NCI-H2029 (cell line): ENCODE measurements at places on chromosomes 2 and 18.

DNA sequence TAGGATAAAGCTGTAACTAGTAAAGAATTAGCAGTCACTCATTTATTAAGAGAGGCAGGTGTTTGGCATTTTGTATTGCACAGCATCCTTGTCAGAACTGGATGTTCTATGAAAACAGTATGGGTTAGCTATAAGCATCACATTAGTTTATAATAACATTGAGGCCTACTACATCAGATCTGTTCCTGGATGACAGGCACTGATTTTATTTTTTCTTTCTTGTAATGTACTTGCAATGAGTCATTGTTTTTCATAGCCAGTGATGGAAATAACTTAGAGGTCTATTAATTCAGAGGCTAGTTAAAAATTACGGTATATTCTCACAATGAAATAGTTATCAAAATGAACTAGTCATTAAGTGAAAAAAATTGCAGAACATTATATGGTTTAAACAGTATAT, 13.0 kb upstream of the RMDN2 start:
- DNase-seq, result no peak

- no peak for DNase-seq
Observed at GRCh38 chr18:6441200-6441599, 26.5 kb upstream of the L3MBTL4 start.

- DNase-seq, result no peak
Observed at GRCh38 chr18:28030458-28030857, 146.5 kb downstream of the CDH2 start.

GRCh38 chr2:128563348-128563687, 244.7 kb upstream of the HS6ST1 start:
- DNase-seq, result no peak

- no peak for DNase-seq
Observed at GRCh38 chr18:78268226-78268988, 711.2 kb upstream of the SALL3 start.

GRCh38 chr2:215493376-215493775, 57.5 kb upstream of the FN1 start:
- DNase-seq, result no peak

DNA sequence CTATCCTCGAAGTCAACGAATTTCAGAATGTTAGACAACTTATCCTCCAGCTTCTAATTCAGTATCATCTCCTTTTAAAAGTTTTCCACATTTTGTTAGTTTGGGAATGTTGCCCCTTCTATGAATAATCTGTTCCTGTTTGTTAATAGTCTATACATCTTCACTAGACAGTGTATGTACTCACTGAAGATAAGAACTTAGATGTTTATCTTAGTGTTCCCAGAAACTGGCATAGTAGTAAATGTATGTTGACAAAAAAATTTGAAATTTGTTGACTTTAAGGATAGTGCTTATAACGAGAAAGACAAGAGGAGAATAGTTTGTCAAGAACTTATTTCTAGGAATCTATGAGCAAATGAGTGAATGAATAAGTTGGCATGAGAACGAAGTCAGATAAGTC, 162.0 kb upstream of the GULP1 start:
- no peak for DNase-seq

DNA sequence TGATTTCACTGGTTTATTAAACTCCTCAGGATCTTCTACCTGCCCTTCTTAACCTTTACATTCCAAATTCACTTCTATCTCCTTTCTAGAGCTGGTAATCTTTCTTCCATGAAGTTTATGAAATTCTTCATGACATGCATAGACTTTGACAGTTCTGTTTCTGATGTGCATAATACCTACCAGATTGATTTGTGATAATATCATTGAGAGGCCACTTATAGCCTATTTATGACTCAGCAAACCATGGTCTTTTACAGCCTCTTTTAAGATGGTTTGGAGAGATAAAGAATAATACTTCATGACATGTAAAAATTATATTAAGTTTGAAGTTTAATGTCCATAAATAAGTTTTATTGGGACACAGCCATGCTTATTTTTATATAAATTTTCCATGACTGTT, 14.0 kb downstream of the SCN2A start:
- no peak for DNase-seq

DNA sequence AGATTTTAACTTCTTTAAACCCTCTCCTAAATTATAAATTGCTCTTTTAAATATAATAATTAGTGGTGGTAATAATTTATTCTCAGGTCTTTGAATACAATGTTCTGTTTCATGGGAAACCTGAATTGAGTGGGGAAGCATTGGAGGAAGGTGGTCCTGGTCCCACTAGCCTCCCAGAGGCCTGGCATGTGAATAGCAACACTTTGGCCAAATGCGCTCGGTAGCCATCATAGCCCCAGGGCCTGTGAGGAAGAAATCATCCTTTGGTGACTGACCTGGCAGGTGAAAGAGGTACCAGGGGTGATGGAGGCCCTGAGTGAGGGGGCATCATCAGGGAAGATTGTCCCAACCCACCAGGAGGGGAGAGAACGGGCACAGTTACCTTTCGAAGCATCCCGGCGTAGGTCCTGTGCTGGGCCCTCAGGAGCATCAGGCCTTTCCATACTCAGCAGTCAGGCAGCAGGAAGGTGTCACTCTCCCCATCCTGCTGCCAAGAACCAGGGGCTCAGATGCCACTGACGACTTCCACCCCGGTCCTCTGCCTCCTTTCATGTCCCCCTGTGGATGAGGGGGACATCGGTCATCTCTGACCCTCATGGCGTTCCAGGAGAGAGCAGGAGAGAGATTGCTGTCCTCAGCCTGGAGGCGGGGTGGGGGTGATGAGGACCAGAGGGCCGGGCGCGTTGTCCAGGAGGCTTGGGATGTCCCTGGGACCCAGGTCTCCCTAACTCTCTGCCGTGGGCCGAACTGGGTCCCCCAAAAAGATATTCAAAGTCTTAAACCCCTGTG, 78.6 kb upstream of the HPCAL1 start:
- no peak for DNase-seq

- DNase-seq, result peak; percentile 41
Observed at GRCh38 chr2:71000780-71001591, 6.3 kb upstream of the TEX261 start.

DNA sequence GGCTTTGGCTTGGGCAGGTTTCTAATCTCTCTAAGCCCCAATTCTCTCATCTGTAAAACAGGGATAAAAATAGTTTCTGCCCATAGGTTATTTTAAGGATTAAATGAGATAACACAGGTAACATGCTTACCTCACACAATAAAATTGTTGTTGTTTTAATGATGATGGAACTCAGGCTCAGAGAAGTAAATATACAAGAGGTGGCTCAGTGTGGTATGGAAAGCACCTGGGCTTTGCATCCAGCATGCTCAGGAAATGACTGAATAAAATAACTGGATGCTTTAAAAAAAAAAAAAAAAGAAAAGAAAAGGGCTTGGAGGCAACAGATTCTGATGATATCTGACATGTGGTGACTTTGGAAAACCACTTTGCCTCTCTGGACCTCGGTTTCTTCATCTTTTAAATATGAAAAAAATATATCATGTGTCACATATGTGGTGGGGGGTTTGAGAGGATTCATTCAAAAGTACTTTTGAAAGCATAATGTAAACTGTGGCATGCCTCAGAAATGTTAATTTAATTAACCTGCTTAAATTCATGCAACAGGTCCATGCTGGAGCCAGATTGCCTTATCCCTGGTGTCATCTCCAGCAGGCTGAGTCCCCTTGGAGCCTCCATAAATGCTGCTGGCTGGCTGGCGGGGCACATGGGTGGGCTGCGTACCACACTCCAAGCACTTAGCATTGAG, 112.8 kb upstream of the CDC42EP3 start:
- no peak for DNase-seq

DNA sequence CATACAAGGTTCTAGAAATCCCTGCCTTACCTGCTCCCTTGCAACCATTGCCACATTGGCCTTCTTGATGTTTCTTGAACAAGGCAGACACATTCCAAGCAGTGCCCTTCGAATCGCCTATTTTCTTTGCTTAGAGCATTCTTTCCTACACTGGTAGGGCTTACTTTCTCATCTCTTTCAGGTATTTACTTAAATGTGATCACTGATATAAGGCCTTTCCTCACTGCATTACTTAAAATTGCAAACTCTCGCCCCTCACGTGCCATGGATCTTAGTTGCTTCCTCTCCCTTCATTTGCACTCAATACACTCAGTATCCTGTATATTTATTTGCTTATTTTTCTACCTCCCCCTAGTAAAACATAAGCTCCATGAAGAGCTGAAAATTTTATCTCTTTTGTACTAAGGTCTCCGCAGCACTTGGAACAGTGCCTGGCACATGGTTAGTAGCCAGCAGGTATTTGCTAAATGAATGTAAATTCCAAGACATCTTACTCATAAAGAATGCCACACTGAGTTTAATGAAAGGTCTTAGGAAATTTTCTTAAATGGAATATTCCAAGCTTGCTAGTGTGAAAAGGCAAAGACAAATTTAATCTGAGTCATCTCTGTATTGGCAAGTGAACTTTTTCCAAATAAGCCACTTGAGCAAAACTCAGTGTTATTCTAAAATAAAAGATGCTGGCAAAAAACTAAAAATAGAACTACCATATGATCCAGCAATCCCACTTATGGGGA, 42.4 kb upstream of the FIGN start:
- no peak for DNase-seq

DNA sequence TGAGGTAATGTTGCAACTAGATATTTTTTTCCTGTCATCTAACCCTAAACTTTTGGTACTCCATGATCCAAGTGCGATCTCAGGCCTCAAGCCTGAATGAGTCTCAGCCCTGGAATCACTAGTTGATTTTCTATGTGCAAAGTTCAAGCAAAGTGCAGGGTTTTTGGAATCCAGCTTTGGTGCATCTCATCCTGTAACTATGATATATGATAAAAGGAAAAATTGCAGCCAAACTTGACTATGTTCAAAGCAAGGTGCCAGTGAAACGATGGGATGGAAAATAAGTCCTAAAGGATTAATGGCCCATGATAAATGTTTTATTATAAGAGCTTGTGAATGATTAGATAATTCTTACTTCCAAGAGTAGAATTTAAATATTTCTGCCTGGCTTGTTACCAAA, 78.9 kb upstream of the NT5C1B start:
- DNase-seq, result no peak

DNA sequence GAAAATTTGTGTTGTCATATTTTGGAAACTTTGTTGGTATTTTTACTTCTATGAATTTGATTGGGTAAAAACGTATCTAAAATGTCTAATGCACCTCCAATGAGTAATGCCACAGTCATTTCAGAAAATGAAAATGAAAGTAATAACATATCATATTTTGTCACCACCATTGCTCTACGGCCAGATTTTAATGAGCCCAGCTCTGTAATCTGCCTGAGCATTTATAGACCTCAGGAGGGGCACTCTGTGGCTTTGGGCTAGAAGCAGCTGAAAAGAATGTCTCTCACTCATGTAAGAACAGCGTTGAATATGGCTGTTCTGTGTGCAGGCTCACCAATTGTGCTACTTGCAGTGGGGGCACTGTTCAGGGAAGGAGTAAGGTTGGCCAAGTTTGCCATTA, 32.7 kb upstream of the ABCA12 start:
- DNase-seq, result peak; percentile 34

- no peak for DNase-seq
Observed at GRCh38 chr2:98295275-98295674, 51.0 kb upstream of the CNGA3 start.

GRCh38 chr2:217444932-217445331, 557.9 kb downstream of the TNS1 start:
- DNase-seq, result no peak

DNA sequence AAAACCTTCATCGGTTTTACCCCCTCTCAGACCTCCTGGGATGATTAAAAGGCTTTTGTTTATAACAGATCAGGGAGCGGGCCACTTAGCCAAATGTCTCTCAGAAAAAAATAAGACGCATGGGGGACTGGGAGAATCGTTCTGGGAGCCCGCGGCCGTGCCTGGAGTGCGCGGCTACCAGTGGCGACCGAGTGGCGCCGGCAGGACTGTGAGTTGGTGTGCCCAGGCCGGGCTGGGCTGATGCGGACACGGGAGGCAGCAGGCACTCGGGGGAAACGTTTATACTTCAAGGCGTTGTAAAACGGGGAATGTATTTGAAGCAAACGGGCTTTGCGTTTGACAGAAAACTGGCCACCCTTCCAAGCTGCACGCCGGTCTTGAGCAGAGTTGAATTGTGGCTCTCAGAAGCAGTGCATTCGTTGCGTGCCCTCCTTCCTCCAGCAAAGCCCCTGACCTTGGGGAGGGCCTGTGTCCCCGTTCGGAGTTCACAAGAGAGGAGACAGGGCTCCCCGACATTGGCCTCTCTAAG, 4.7 kb upstream of the HOXD10 start:
- no peak for DNase-seq

GRCh38 chr2:159855557-159856061, 57.6 kb upstream of the CD302 start:
- DNase-seq, result no peak

GRCh38 chr2:160402501-160402900, 91.1 kb downstream of the RBMS1 start:
- DNase-seq, result no peak

GRCh38 chr18:58046794-58047555, 2.9 kb downstream of the NEDD4L start:
- DNase-seq, result no peak

DNA sequence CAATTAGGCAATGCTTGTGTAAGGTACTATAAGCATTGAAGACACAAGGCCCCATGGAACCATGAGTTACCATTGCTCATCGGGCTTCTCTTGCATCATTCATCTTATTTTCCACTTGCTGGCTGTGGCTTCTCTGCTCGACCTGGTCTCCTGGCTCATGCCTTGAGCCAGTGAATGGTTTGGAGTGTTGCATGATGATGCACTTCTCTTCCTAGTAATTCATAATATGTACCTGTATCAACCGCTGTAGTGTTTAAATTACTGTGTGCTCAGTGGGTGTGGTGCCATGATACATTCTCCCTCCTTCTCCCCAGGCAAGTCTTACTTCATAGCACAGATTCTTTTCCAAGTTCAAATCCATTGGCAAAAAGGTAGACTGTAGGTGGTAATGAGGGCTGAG, 66.8 kb downstream of the ABCA12 start:
- no peak for DNase-seq

- no peak for DNase-seq
Observed at GRCh38 chr2:88131201-88131998, 3.5 kb upstream of the FABP1 start.

DNA sequence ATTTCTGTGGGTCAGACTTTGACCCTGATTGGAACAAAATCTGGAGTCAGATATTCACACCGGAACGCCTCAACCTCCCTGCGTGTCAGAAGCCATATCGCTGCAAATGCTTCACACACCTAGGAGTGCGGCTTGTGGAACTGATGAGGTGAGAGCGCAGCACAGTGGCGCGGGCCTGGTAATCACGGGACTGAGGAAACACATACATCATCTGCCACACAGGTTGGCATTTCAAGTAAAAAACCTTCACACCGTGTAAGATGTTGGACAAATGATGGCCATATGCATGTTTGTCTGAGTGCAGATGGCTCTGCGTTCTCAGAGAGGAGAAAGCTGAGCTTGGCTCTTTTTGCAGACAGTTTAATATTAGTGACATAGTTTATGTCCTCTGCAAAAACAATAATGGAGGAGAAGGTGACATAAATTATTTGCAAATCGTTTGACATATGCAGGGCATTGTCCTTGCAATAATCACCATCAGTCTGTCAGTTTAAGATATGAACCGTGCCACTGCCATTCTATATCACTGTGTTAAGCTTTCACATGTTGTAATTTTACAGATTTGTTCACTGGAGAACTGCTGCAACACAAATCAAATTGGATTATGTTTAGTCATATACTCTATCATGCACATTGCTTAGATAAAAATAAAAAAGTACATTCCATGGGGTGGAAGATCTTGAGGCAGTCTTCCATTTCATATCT, 101.4 kb downstream of the MTX2 start:
- DNase-seq, result no peak
